Dermis microvascular lymphatic vessel endothelial cell (primary cell): ENCODE measurements at places on chromosomes 1 and 21.

GRCh38 chr1:109644670-109645069, 11.2 kb upstream of the GSTM4 start:
- DNase-seq: no peak

GRCh38 chr1:20511518-20512428, 3.8 kb upstream of the MUL1 start:
- no peak for DNase-seq

- DNase-seq: no peak
These were observed 10.7 kb upstream of the ARHGEF11 start for GRCh38 chr1:157056269-157056668.

- DNase-seq: no peak
These were observed 682 bp upstream of the RWDD3 start for GRCh38 chr1:95233319-95233736.

GRCh38 chr1:30909365-30910068, 959 bp upstream of the SDC3 start:
- DNase-seq: no peak

- no peak for DNase-seq
These were observed 32.7 kb downstream of the RIPK4 start for GRCh38 chr21:41733951-41734689.

GRCh38 chr1:31084782-31085569, 19.5 kb upstream of the PUM1 start:
- DNase-seq: no peak

DNA sequence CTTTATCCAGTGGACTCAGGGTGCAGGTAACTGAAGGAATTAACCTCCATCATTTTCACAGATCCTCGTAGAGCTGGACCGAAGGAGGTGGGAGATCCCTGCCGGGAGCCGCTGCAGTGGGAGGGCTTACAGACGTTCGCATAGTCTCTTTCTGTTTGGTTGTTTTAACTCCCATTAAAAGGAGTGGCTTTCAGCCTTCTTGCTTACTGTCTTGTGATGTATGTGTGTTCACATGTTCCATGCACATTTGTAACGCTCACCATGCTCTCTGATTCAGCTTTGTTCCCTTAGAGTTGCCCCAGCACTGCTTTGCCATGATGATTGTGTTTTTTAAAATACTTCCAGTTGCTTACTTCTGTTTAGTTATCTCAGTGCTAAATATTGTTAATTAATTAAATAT, 85.8 kb downstream of the ADARB1 start:
- DNase-seq: no peak

DNA sequence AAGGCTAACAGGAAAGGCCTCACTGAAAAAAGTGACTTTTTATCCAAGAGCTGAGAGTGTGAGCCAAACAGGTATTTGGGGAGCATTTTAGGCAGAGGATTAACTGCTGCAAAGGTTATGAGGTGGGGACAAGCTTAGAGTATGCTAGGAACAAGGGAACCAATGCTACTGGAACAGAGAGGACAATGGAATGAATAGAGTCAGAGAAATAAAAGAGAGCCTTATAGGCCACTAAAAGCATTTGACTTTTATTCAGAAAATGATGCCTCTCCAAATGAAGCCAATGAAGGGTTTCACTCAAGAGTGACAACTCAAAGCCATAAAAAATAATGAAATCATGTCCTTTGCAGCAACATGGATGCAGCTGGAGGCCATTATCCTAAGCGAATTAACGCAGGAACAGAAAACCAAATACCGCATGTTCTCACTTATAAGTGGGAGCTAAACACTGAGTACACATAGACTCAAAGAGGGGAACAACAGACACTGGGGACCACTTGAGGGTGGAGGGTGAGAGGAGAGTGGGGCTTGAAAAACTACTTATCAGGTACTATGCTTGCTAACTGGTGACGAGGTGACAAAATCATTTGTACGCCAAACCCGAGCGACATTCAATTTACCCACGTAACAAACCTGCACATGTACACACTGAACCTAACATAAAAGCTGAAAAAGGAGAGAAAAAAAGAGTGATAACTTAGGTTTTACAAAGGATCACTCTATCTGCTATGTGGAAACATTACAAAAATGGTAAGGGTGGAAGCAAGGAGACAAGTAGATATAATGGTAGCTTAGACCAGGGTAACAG, 11.1 kb downstream of the PTP4A2 start:
- no peak for DNase-seq

DNA sequence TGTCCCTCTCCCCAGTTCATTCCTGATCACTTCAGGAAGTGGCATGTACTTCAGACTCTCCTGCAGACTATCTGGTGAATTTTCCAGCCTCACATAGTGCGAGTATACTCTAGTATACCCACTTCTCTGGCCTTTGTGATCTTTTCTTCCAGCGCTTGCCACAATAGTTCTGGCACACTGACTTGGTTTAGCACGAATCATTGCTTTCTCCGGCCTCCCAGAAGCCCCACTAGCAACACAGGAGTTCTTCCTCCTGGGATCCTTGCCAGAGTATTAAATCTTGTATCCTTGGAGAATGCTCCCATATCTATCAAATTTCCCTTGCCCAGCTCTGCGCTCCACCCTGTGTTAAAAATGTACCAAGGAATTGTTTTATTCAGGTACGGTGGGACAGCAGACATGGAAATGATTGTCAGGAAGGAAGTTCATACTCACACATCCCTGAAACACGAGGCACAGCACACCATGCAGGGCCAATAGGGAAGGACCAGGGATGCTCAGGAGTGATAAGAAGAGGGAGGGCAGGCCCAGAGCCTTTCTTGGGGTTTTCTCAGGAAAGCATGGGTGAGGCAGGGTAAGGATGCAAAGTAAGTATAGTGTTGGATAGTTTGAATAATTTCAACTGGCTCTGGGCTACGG, 136.7 kb downstream of the ADSS2 start:
- DNase-seq: no peak

DNA sequence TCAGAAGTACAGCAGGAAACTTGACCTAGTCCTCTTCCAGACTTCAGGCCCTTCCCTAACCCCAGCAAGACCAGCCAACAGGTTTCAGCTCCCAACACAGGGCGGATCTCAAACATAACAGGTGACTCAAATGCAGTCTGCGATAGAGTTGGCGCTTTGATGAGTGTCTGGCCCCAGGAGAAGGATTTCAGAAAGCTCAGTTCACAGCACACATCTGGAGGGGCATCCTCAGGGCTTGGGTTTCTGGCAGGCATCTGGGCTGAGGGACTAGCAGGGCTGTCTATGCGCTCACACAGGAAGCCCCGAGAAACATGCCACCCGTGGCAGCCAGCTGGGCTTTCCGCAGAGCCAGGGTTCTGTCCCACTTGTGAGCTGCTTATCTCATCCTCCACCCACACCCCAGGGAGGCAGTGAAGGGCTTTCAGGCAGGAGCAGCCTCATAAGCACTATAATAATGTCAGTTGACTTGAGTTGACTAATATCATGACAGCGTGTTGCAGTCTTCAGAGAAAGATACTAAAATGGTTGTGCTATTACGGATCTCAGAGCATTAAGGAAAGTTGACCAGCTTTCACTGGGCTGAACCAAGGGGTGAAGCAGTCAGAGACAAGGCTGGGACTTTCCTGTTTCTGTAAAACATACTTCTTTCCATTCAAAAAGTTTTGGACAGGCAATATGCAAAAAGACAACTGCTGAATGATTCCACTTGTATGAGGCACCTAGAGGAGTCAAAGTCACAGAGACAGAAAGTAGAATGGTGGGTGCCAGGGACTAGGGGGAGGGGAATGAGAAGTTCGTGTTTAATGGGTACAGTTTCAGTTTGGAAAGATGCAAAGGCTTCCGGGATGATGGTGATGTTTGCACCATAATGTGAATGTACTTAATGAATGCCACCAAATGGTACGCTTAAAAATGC, 233.0 kb upstream of the IRF2BP2 start:
- no peak for DNase-seq

DNA sequence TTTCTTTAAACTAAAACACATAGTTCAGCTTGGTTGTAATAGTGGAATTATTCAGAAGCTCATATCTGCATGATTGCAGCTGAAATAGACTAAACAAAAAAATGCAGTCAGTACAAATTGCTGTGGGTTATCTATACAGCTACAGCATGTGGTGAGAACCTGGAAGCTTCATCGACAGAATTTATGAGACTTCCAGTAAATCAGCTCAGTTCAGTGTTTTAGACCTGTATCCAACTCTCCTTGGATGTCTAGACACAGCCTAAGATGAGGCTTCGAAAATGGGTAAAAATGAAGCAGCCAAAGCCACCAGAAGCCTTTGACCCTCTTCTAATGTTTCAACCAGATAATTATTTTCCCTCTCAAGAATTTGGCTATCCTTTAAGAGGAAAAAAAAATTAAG, 127.1 kb upstream of the C1orf105 start:
- no peak for DNase-seq

DNA sequence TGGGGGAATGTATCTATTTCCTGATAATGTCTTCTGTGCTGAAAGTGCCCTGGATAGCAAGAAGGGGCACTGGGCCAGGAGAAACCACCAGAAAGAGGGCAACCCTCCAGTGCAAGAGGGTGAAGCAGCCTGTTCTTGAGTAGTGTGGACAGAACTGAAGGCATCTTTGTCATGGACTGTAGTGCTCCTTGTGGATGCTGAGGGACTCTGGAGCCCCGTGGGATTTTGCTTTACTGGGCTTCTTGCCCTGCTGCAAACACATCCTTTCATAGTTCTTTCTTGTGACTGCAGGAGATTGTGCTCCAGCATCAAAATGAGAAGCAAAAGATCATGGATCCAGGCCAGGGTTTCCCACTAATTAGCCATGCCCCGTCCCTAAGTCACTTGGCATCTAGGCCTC, 300.6 kb downstream of the ZNF326 start:
- DNase-seq: no peak

- DNase-seq: no peak
These were observed 15.5 kb upstream of the JAK1 start for GRCh38 chr1:64981601-64982533.

DNA sequence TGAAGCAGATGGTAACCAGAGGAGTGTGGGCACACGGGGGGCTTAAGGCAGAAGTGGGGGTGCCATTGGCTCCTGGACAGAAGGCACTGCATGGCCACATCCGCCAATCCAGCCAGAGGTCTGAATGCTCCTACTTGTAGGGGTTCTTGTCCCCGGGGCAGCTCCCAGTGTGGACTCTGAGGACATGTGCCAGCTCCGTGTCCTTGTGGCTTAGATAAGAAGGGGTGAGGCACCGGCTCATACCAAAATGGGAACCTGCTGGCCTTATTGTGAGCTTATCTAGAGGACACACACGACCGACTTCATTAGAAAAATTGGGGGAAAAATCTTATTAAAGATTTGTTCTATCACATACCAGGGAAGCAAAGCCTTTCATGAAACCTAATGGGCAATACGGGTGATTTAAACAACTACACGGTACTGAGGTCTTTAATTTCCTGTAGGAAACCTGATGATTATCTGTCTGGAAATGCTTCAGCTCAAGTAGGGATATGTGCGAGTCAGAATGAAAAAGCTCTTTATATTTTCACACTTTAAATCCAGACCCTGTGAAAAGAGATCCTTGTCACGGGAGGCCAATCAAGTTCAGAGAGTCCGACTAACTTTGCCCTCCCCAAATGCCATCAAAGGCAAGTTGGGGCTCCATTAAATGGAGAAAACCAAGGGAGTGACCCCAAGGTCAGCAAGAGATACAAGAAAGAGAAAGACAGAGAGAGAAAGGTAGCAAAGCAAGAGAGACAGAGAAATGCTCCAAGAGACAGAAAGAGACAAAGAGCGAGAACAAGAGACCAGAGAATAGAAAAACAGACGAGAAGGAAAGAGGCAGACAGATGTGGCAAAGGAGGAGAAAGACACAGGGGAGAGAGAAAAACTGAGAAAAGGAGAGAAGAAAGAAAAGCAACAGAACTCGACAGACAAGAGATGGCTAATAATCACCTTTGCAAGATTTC, 14.1 kb upstream of the KCNN3 start:
- DNase-seq: peak; percentile 45

DNA sequence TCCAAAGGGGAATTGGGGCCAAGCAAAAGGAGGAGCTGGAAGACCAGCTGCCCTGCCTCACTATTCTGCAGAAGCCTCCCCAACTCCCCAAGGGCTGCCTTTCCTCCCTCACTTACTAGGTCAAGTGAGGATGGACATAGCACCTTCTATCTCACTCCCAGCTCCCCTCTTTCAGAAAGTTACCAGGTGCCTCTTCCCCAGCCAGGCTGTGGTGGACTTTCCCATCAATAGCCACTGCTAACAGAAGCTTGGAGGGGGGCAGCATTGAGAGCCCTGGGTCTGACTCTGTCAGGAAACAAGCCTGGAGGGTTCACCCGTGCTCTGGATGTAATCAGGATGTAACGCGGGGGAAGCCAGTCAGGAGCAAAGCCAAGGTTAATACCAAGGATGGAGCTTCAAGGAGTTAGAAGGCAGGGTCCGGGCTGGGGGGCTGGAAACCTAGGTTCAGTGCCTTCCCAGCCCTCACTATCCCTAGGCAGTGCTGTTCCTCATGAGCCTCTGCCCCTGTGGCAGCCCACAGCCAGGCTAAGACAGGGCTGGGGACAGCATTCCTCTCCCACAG, 127.8 kb upstream of the NGF start:
- no peak for DNase-seq

DNA sequence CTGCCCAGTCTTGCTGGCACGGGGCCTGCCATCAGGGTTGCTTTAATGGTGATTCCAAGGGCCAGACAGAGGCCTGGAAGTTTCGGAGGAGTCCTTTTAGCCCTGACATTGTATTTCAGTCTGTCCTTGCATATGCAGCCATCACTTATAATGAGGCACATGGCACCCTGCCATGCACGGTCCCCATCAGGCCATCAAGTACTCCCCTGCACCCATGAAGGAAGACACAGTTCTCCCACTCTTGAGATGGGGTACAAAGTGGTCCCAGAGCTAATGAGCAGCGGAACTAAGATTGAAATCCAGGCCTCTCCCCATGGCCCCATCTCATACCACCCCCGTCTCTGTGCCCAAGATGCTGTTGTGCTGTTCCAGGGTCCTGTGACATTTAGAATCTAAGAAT, 596.6 kb downstream of the PTPRU start:
- DNase-seq: no peak

DNA sequence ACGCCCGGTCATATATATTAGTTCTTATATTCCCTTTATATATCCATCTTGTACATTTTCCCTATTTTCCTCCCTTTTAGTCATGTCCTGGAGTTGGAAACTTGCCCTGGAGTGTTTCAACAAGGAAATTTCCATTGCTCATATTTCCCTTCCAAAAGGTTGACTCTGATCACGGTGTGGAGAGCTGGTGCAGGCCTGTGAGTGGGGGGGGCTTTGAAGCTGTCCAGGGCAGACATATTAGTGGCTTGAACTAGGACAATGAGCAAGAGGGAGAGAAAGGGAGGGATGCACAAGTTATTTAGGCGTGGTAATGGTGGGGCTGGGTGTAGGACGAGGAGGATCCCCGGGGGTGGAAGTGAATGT, 30.4 kb upstream of the TMEM61 start:
- peak; percentile 57 for DNase-seq

DNA sequence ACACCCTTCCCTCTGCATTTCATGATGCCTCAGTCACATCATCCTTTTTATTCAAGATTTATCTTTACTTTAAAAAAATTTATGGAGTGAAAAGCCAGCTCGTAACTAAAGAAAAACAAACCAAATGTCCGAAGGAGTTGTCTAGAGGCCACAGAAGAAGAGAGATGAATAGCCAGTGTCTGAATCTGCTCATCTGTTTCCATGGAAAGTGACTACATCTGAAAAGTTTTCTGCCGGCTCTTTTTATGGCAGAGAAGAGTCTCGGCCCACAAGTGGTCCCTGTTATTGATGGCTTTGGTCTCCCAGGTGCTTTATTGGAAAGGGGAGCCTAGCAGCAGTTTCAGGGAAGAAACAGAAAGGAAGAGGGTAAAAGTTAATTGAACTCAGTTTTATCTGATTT, 5.6 kb downstream of the EVA1C start:
- no peak for DNase-seq

- peak; percentile 72 for DNase-seq
These were observed 9.1 kb downstream of the ITGB2 start for GRCh38 chr21:44911384-44912157.

GRCh38 chr1:41439234-41439633, 45.2 kb downstream of the EDN2 start:
- no peak for DNase-seq
